ENCODE measurements at places on chromosomes 3 and 15. TPM values are rescaled to one million over a fixed set of nuclear protein-coding genes. Genes with fewer than 3 reads are reported as not detected.

The RASGRP1 gene
- polyA plus RNA-seq, result not detected

The FBXO40 gene
- polyA plus RNA-seq, result not detected

DNA sequence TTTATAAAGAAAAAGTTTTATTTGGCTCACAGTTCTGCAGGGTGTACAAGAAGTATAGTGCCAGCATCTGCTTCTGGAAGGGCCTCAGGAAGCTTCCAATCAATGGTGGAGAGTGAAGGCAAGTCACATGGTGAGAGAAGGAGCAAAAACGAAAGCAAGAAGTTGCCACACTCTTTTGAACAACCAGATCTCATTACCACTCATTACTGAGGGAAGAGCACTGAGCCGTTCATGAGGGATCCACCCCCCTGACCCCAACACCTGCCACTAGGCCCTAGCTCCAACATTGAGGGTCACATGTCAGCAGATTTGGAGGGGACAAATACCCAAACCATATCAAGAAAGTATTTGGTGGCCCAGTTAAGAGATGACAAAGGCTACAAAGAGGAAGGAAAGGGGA, 239.3 kb upstream of the UBE2E1 start:
- DNase-seq, result no peak

DNA sequence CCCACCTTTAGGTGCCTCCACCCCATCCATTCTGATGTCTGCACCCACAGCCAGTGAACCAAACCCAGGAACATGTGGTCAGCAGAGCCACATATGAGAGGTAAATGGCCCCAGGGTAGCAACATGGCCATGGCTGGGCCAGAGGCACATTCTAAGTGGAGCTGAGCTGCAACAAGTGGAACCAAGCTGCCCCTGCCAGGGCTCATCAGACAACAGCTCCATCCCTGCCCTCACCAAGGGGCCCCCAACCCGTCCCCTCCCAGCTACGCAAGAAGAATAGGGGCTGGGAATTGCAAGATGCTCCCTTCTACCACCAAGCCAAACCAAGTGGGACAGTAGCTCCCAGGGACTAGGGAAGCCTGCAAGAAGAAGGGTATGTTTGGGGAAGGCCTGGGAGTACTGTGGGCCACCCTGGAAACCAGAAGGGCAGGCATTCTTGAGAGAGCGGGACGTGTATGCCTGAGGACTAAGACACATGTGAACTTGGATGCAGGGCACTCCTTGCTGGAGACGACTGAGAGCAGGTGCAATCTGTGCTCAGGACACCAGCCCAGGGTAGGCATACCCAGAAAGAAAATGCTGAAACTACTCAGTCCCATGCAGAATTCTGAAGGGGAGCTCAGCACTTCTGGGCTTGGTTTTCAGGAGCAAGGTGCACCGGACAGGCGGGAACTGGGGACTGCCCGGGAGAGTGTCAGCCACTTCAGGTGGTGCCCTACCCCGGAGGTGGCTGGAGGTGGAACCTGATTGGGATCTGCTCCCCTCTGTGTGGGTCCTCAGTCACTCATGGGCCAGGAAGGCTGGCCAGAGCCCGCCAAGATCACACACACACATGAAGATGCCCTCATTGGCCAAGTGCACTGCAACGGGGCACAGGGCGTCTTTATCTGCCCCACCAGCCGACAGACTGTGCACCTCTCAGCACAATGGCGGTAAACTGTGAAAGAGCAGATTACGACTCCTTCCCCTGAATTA, 9.5 kb downstream of the MYL3 start:
- no peak for DNase-seq

GRCh38 chr3:81658322-81658997, 103.0 kb downstream of the GBE1 start:
- DNase-seq, result no peak

The CSPG5 gene
- polyA plus RNA-seq, result 0.07 TPM

GRCh38 chr3:142470826-142471225, 23.0 kb upstream of the XRN1 start:
- DNase-seq, result no peak

The DNAH12 gene
- not detected for polyA plus RNA-seq

GRCh38 chr15:37079726-37080125, 20.6 kb downstream of the MEIS2 start:
- DNase-seq, result no peak

DNA sequence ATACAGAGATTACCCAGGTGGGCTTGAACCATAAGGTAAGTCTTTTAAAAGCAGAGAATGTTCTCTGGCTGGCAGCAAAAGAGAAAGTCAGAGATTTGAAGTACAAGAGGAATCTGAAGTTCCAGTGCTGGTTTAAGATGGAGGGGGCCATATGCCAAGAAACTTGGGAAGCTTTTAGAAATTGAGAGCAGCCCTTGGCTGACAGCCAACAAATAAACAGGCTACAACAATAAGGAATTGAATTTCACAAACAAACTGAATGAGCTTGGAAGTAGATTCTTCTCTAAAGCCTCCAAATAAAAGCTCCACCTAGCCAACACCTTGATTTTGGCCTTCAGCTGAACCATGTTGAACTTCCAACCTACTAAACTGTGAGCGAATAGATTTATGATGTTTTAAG, 85.7 kb downstream of the TRIM42 start:
- DNase-seq, result no peak

The PCLAF gene
- 88.0 TPM for polyA plus RNA-seq

DNA sequence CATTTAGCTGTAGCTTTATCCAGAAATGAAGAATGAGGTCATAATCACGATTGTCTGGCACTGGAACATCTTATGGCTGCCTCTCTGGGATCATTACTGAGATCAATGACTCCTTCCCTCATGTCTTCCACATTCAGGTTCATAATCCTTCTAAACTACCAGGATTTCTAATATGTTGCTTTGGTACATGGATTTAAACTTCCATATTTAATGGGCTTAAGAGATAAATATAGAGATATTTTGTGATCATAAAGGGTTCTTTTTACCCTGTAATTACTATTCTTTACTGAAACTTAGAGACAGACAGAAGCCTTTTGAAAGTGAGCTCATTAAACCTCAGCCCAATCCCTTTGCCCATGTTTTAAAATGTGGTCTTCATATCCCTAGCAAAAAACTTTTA, 575.4 kb upstream of the ALCAM start:
- no peak for DNase-seq

GRCh38 chr15:77499087-77499760, 78.5 kb downstream of the HMG20A start:
- DNase-seq, result no peak

- no peak for DNase-seq
Measured at GRCh38 chr15:100651253-100651652, 48.9 kb downstream of the ASB7 start.

- no peak for DNase-seq
Measured at GRCh38 chr15:79089331-79089889, 1.2 kb downstream of the RASGRF1 start.

The CHRD gene
- not detected for polyA plus RNA-seq

GRCh38 chr3:133443649-133444422, 44.0 kb downstream of the BFSP2 start:
- peak; percentile 72 for DNase-seq

GRCh38 chr15:62164396-62165103, 535 bp downstream of the C2CD4B start:
- no peak for DNase-seq

GRCh38 chr3:150292891-150293290, 115.2 kb upstream of the TSC22D2 start:
- DNase-seq, result peak; percentile 58

DNA sequence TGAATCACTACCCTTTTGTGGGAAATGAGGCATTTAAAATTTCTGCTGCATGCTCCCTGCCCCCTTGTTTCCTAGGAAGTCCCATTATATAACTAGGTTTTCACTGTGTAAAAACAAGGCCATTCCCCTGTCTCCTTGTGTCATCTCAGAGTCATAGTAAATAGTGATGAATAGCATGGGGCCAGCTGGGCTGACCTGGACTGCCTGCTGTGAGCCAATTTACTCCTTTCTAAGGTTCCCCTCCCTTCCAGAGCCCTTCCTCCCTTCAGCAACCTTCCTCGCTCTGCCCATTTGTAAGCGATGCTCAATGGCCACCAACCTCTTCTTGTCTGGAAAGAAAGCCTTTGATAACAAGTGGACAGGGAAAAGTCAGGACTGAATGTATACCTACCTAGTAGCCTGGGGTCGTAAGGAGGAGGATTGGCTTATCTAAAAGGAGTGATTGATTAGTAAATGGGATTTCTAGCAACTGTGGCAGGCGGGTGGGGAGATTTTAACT, 11.7 kb downstream of the ITGA11 start:
- DNase-seq, result no peak

The FMN1 gene
- polyA plus RNA-seq, result 0.30 TPM

GRCh38 chr3:133833880-133834620, 28.4 kb downstream of the SRPRB start:
- no peak for DNase-seq

GRCh38 chr3:21100656-21101359, 650.2 kb downstream of the ZNF385D start:
- no peak for DNase-seq

DNA sequence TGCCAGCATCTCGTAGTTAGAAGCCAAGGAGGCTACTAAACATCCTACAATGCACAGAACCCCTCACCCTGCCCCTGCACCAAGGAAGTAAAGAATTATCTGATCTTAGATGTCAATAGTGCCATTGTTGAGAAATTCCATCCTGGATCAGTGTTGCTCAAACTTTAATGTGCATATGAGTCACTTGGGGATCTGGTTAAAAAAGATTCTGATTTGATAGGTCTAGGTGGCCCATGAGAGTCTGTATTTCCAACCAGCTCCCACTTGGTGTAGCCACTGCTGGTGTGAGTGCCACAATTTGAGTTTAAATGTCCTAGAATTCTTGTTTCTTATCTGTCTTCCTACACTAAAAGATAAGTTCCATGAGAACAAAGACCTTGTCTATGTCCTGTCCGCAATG, 43.7 kb downstream of the TMEM45A start:
- peak; percentile 50 for DNase-seq

DNA sequence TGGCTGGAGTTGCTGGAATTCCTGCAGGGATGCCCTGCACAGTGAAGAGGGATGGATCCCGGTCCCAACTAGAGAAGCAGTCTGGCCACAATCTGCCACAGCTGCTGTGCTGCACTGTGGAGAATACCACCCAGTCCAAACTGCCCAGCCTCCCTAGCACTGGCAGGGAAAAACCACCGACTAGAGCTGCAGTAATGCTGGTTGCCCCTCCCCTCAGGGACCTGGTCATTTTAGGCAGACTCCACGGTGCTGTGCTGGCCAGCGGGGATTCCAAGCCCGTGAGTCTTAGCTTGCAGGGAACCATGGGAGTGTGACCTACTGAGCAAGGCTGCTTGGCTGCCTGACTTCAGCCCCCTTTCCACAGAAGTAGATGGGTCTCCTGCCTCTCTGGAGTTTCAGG, 478.0 kb upstream of the ATP11B start:
- no peak for DNase-seq

The CRTC3 gene
- 5.5 TPM for polyA plus RNA-seq

- DNase-seq, result no peak
Measured at GRCh38 chr3:181976526-181976925, 264.8 kb downstream of the SOX2 start.

The GAP43 gene
- not detected for polyA plus RNA-seq

All from foreskin keratinocyte (primary cell).